HepG2 (cell line): ENCODE measurements at places on chromosomes 13 and 19. TPM values are rescaled to one million over a fixed set of nuclear protein-coding genes. Genes with fewer than 3 reads are reported as not detected.

NLRP8 gene
- total RNA-seq = not detected in 2 replicates

CGB1 gene
- total RNA-seq = not detected in 2 replicates

ADGRE3 gene
- total RNA-seq = not detected in 2 replicates

DNA sequence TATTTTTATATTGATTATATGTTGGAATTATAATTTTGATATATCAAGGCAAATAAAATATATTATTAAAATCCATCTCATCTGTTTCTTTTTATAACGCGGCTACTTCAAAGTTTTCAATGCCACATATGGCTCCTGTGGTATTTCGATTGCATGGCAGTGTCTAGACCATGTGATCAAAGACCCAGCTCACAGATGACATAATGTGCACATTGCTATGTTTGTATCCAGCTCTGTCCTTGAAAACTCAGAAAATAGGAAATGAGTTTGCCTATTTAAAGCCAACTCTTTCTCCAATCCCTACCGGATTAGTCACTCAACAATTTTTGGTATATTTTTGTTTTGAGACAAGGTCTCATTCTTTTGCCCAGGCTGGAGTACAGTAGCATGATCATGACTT is 26.2 kb downstream of the TMTC4 start:
- no peak overlapping the region for H3K4me3 ChIP-seq
- no peaks in the 10 kb centered on the region for H3K4me1 ChIP-seq
- no peak for DNase-seq
- H3K36me3 ChIP-seq = peaks cover under 1% of the 10 kb centered on the region
- H3K27ac ChIP-seq = no peak overlapping the region

GRCh38 chr19:58203814-58204475 is 21.1 kb downstream of the ZNF274 start:
- no peaks in the 10 kb centered on the region for H3K4me1 ChIP-seq
- DNase-seq = no peak
- H3K27ac ChIP-seq = no peak overlapping the region
- no peaks in the 10 kb centered on the region for H3K27me3 ChIP-seq
- no peak overlapping the region for H3K4me3 ChIP-seq

DNA sequence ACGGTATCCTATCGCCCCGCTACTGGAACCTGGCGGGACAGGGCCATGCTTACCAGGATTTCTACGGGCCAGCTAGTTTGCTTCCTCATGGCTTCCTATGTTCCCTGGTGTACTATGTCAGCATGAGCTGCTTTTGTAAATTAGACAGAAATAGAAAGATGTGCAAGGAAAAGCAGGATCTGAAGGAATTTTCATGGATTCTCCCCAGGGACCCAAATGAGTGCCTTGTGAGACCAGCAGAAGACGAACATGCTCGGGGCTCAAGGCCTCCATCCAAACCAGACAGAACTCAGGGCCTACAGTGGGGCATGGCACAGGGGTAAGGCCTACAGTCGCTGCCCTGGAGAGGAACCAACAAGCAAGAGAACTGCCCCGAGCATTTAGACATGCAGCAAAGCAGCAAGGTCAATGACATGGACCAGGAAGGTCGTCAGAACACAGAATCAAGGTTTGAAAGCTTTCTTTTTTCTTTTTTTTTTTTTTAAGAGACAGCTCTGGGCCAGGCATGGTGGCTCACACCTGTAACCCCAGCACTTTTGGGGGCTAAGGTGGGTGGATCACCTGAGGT is 17.3 kb downstream of the EPS15L1 start:
- 0 out of 2 replicates have a peak, but pooled peaks cover 1% of the 10 kb centered on the region for H3K36me3 ChIP-seq
- no peak for DNase-seq
- H3K27me3 ChIP-seq = no peaks in the 10 kb centered on the region
- peaks cover 38% of the 10 kb centered on the region for H3K4me1 ChIP-seq
- no peak overlapping the region for H3K4me3 ChIP-seq

DNA sequence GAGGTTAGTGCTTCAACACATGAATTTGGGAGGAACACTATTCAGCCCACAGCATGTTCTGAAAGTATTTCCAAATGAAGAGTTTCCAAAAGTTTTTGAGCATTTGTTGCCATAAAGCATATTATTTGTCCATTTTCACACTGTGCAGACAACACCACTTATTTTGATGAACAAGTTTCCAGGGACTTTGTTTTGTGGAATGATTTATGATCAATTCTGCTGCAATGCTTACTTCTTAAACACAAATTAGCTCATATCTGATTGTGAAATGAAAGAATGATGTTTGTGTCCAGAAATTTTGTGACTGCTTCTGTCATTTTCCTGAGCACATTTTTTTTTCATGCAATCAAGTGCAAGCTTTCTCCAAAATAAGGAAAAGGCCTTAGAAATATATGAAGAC is 205.3 kb downstream of the RAP2A start:
- no peaks in the 10 kb centered on the region for H3K36me3 ChIP-seq
- H3K4me1 ChIP-seq = no peaks in the 10 kb centered on the region
- 0 out of 2 replicates have a peak, but pooled peaks cover 1% of the 10 kb centered on the region for H3K27me3 ChIP-seq
- H3K4me3 ChIP-seq = no peak overlapping the region

GRCh38 chr19:52993342-52994178 is 20.2 kb upstream of the ERVV-1 start:
- H3K4me3 ChIP-seq = no peak overlapping the region
- DNase-seq = no peak
- H3K27me3 ChIP-seq = no peaks in the 10 kb centered on the region
- no peaks in the 10 kb centered on the region for H3K36me3 ChIP-seq
- no peaks in the 10 kb centered on the region for H3K4me1 ChIP-seq

DNA sequence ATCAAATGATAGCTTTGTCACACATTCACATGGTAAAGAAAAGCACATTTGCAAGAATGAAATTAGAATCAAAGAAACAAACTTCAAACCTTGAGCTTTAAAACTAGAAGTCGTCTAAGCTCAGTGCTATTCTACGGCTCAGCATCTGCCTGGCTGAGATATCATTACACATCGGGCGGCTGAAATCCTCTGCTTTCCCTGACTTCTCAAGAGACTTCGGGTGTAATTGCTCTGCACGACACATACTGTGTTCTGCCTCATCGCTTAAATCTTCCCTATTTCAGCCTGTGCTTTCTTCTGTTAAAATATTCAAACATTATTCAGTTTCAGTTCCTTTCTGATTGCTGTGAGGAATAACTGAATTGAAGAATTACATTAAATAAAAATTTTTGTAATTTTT is 265.3 kb downstream of the NALCN start:
- H3K4me1 ChIP-seq = no peaks in the 10 kb centered on the region
- DNase-seq = no peak
- H3K27ac ChIP-seq = no peak overlapping the region
- H3K36me3 ChIP-seq = no peaks in the 10 kb centered on the region

- H3K4me1 ChIP-seq = no peaks in the 10 kb centered on the region
- H3K36me3 ChIP-seq = no peaks in the 10 kb centered on the region
- DNase-seq = no peak
- H3K27me3 ChIP-seq = no peaks in the 10 kb centered on the region
- no peak overlapping the region for H3K27ac ChIP-seq
These were observed 100.0 kb downstream of the TSHZ3 start for GRCh38 chr19:31249217-31249616.

GRCh38 chr19:10408511-10409283 is 5.4 kb upstream of the CDC37 start:
- no peak overlapping the region for H3K27ac ChIP-seq
- no peak overlapping the region for H3K4me3 ChIP-seq
- peaks cover 7% of the 10 kb centered on the region for H3K4me1 ChIP-seq
- no peaks in the 10 kb centered on the region for H3K36me3 ChIP-seq
- H3K27me3 ChIP-seq = peaks cover 4% of the 10 kb centered on the region; the same call in 1 of the 2 replicates
- no peak for DNase-seq

GRCh38 chr19:34366738-34367623 is 2.0 kb downstream of the GPI start:
- H3K4me3 ChIP-seq = peak overlapping the region; percentile 89
- peaks cover 22% of the 10 kb centered on the region for H3K36me3 ChIP-seq
- H3K27me3 ChIP-seq = no peaks in the 10 kb centered on the region
- no peak for DNase-seq
- H3K27ac ChIP-seq = no peak overlapping the region

DNA sequence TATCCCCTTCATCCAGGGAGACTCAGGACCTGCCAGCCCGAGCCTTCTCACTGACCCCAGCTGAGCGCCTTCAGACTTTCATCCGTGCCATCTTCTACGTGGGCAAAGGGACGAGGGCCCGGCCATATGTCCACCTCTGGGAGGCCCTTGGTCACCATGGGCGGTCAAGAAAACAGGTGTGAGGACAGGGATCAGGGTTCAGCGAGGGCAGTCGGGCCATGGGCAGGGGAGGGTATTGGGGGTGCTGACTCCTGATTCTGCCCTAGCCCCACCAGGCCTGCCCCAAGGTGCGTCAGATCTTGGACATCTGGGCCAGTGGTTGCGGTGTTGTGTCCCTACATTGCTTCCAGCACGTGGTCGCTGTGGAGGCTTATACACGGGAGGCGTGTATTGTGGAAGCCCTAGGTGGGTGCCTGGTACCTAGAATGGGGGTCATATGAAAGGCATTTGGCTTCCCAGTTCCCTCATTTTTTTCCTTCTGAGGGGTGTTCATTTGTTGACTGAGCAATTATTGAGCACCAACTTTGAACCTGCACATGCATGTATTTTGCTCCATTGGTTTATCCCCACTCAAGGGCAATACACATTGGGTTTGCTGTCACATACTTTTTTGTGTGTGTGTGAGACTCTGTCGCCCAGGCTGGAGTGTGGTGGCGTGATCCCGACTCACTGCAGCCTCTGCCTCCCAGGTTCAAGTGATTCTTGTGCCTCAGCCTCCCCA is 3.9 kb downstream of the ANKLE1 start:
- 0 out of 2 replicates have a peak, but pooled peaks cover 6% of the 10 kb centered on the region for H3K4me1 ChIP-seq
- no peaks in the 10 kb centered on the region for H3K27me3 ChIP-seq
- DNase-seq = no peak
- H3K27ac ChIP-seq = no peak overlapping the region
- no peaks in the 10 kb centered on the region for H3K36me3 ChIP-seq

DNA sequence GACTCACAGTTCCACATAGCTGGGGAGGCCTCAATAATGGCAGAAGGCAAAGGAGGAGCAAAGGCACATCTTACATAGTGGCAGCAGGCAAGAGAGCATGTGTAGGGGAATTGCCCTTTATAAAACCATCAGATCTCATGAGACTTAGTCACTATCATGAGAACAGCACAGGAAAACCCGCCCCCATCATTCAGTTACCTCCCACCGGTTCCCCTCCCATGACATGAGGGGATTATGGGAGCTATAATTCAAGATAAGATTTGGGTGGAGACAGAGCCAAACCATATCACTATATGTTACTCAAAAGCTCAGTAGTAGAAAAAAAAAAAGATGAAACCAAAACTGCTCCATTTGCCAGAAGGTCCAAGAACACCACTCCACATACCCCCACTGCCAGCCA is 58.5 kb downstream of the DNAJC15 start:
- H3K27ac ChIP-seq = no peak overlapping the region
- peaks cover 1% of the 10 kb centered on the region; the same call in 1 of the 2 replicates for H3K36me3 ChIP-seq
- no peaks in the 10 kb centered on the region for H3K4me1 ChIP-seq
- no peak overlapping the region for H3K4me3 ChIP-seq
- H3K27me3 ChIP-seq = no peaks in the 10 kb centered on the region

- DNase-seq = no peak
- H3K4me3 ChIP-seq = no peak overlapping the region
- H3K27ac ChIP-seq = no peak overlapping the region
- no peaks in the 10 kb centered on the region for H3K27me3 ChIP-seq
- H3K36me3 ChIP-seq = no peaks in the 10 kb centered on the region
These were observed 118.2 kb downstream of the MIPEP start for GRCh38 chr13:23770973-23771372.

DNA sequence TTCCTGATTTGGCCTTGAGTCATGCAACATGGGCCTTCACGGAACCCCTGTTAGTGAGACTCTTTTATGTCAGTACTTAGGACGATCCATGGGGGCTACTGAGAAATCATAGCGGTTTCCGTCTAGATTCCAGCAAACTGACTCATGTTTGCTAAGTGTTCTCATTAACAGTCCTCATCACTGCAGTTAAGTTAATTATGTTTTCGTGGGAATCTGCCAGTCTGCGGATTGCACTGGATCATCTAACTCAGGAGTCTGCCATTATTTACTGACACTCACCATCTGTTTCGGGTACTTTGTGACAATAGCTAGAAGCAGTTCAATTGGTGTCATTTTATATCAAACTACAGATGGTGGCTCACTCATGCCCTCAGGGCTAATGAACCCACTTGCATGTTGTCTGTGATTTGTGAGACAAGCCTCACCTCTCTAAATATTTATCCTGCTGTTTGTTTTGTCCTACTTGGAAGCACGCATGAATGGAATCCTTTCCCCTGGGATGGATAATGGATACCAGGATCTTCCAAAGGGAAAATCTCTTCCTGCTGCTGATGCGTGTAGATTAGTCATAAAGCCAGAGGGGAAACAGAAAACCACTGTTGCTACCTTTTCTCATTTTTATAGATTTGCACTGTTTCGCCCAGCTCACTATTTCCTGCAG is 61.8 kb downstream of the RAB20 start:
- H3K36me3 ChIP-seq = no peaks in the 10 kb centered on the region
- no peak overlapping the region for H3K27ac ChIP-seq
- H3K4me3 ChIP-seq = no peak overlapping the region
- 0 out of 3 replicates have a peak, but pooled peaks cover 5% of the 10 kb centered on the region for H3K27me3 ChIP-seq

DNA sequence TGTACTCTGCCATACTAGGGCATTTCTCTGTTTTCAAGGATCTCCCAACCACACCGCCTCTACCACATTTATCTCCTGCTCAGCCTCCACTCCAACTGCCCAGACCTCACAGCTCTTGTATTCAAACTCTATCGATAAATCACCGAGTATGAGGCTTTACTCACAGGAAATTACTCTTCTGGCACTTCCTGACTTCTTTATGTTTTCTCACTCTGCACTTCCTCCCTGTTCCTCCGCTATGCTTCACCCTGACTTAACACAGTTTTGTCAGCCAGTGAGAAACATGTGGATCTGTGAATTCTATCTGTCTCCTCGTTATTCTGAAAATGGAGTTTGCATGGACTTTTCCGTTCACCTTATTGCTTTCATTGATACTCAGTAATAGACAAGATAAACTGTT is 2.6 kb upstream of the CARD8 start:
- no peaks in the 10 kb centered on the region for H3K36me3 ChIP-seq
- H3K4me1 ChIP-seq = peaks cover 18% of the 10 kb centered on the region
- no peak for DNase-seq
- no peak overlapping the region for H3K4me3 ChIP-seq
- H3K27me3 ChIP-seq = no peaks in the 10 kb centered on the region

- H3K27ac ChIP-seq = peak within 1 kb of the TSS; percentile 91
- H3K36me3 ChIP-seq = peaks cover 24% of the 10 kb centered on the region
- H3K4me1 ChIP-seq = peaks cover 28% of the 10 kb centered on the region
These were observed at the start of gene CCDC97 for GRCh38 chr19:41310033-41310831. Gene CCDC97, plus strand, starts transcription at chr19:41310172. Its CDS starts 139 bp downstream, at chr19:41310311.
